Midbrain (tissue), 1 donor: ENCODE measurements at places on chromosomes 2 and 18.

- DNase-seq: no peak
Measured at GRCh38 chr2:240864475-240864874, 4.1 kb upstream of the AGXT start.

DNA sequence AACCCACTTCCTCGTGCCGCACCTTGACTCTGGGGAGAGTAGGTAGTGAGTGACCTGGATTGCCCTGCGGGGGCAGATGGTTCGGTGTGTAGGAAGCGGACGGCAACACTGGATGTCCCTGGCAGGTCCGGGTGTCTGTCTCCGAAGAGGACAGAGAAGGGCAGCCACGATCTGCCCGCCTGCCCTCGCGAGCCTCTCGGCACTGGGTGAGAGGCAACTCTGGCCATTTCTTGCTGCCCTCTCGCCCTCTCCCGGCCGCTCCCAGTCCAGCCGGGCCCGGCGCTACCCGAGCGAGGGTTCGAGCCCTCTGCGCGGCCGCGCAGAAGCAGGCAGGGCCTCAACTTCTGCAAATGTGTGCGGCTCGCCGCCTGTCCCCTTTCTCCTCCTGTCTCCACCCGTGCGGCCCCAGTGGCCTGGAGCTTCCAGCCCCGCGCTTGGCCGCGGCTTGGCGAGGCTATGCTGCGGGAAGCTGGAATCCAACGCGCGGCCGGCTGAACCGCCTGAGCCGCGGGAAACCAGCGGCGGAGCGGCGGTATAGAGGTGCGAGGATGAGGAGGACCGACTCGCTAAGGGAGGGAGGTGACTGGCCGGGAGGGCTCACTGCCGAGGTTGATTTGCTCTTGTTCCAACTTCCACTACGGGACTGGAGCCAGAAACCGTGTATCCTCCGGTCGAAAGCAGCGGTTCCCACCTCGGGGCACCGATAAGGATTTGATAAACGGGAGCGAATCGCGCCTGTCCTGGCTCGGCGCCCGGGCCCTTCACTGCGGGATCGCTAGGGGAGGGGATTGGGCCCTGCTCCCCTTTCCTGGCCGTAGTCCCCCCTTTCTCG, 1.5 kb downstream of the EPAS1 start:
- DNase-seq: peak; percentile 27

DNA sequence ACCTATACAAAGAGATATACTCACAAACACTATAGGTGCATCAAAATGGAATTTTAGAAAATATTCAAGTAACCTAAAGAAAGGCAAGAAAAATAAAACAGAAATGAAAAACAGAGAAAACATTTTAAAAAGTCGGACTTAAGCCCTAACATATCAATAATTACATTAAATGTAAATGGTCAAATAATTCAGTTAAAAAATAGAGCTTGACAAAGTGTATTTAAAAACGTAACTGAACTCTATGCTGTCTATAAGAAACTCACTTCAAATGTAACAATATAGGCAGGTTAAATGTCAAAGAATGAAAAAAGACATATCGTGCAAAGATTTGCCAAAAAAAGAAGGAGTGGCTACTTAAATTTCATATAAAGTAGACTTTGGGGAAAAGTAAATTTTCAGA, 163.9 kb downstream of the ACOXL start:
- no peak for DNase-seq

DNA sequence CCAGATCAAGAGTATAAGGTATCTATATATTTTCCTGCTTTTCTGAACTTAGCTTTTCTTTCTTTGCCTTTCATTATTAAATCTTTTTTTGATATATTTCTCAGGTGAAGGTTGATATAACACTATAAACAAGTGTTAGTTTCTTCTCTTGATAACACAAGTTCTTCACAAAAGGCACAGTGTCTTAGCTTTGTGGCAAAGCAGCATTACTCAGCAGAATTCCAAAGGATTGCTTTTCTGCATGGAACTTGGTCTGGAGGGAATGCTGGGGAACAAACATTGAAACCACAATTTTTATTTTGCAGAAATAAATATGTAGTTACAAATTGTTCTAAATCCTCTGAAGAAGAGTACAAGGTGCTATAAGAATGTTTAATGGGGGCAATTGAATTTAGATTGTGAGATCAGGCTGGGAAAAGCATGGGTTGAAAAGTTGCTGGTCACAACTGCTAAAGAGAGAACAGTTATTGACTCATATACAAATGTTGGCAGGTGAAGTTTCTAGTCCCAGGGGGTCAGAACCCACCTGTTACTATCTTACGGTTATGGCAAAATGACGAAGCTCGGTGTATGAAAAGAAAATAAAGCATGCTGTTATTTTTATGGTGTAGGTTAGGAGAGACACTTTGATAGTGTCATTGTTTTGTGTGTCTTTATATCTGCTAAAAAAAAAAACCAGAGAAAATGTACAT, 68.2 kb downstream of the UBR3 start:
- DNase-seq: peak; percentile 19

DNA sequence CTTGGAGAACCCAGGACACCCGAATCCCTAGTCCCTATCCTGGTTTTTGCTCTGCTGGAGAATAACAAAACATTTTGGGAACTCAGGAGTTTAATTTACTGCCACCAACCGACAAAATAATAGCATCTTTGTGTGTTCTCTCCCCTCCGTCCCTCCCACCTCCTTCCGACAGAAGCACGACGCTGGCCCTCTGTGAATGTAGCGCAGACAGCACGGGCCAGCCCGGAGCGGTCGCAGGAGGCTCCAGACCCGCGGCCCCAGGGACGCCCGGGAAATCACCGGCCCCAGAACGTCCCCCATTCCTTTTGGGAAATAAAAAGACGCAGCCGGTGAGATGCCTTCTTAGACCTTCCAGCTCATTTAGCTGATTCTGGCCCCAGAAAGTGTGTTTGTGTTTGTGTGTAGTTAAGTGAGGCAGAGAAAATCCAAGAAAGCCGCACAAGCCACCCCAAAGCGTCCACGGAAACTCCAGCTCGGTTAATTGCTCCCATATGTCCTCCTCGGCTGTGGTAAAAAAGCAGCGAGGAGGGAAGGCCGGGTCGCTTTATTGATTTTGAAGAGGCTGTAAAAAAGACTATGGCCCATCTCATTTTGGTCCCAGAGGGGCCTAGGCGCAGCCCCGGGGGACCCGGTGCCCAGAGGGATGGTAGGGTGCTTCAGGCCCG, 577 bp upstream of the TANC1 start:
- peak; percentile 85 for DNase-seq

DNA sequence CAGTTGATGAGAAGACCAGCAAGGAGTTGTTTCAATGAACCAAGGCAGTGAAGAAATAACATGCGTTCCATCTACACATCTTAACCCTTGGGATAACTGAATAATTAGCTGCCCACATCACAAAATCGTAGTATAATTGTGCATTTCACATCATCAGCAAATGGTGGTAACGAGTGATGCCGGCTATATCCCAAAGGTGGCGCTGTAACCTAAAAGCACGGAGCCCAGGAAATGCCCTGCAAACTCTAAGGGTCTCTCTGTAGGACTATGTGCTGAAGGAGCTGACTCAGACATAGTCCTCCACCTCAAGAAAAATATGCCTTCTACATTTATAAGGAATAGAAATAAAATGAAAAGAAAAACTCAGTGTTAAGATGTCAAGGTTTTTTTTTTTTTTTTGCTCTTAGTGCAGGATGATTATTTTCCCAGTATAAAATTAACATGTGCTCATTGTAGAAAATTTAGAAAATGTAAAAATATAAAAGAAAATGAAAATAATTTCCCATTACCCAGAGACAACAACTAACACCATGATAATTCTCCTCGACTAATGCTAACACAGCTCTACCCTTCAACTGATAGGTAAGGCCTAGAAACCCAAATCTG, 23.1 kb upstream of the DSG3 start:
- DNase-seq: no peak

GRCh38 chr2:164782323-164782722, 59.3 kb downstream of the COBLL1 start:
- no peak for DNase-seq

GRCh38 chr2:24742730-24743129, 50.5 kb downstream of the PTRHD1 start:
- DNase-seq: no peak

DNA sequence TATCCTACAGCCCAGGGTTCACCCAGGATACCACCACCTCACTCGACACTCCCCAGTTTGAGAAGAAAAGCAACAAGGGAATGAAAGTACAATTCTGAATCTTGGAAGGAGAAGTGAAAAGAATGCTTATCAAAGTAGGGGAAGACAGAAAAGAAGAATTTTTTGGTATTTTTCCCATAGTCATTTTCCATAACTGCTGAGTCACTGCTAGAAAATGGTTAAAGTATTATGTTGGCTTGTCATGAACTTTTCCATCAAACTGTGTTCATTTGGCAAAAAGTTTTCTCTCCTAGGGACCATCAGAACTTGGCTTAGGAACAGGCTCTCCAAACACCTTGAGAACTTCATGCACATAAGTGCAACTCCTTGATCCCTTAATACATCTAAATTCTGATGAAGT, 192.0 kb downstream of the BCL11A start:
- no peak for DNase-seq

DNA sequence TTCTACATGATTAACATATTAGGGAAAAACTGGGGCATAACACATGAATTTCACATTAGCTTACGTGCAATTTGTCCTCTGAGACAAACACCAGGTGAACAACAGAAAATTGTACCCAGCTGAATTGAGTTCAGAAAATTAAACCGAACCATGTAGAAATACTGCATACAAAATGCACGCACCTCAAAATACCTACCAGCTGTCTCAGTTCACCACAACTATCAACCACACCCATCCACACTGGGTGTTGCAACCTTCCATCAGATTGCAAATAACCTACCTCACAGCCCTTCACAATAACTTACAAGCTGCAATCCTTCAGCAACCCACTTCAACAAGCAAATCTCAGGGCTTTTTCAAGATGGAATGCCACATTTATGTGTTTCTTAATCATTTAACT, 55.9 kb downstream of the UNC50 start:
- DNase-seq: no peak

GRCh38 chr2:174600349-174600748, 2.7 kb upstream of the WIPF1 start:
- DNase-seq: no peak
